GM03348 (cell line): ENCODE measurements at places on chromosomes 11 and 22.
A peak's percentile ranks its signal among the peaks of the same experiment; 100 is the strongest.

DNA sequence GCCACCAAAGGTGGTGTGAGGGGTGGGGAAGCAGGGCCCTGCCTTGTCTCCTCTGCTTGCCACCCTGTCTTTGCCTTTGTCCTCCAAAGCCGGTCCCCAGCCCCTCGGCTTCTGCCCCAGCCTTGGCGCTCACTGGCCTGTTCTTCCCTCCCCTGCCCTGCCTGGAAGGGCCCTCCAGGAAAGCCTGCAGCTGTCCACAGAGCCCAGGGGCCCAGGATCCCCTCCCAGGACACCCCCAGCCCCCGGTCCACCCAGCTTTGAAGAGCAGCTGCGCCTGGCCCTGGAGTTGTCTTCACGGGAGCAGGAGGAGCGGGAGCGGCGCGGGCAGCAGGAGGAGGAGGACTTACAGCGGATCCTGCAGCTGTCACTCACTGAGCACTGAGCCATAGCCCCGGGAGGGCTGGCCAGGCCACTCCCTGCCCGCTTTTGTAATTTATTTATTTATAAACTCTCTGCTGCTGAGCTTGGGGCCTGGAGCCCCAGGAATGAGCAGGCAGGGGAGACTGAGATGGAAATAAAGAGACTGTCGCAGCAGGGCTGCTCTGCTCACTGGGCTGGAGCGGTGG lies 1.3 kb upstream of the SSH3 start:
- peak; percentile 24 for DNase-seq

GRCh38 chr11:20025332-20025840 lies 134.9 kb downstream of the DBX1 start:
- DNase-seq, result no peak

DNA sequence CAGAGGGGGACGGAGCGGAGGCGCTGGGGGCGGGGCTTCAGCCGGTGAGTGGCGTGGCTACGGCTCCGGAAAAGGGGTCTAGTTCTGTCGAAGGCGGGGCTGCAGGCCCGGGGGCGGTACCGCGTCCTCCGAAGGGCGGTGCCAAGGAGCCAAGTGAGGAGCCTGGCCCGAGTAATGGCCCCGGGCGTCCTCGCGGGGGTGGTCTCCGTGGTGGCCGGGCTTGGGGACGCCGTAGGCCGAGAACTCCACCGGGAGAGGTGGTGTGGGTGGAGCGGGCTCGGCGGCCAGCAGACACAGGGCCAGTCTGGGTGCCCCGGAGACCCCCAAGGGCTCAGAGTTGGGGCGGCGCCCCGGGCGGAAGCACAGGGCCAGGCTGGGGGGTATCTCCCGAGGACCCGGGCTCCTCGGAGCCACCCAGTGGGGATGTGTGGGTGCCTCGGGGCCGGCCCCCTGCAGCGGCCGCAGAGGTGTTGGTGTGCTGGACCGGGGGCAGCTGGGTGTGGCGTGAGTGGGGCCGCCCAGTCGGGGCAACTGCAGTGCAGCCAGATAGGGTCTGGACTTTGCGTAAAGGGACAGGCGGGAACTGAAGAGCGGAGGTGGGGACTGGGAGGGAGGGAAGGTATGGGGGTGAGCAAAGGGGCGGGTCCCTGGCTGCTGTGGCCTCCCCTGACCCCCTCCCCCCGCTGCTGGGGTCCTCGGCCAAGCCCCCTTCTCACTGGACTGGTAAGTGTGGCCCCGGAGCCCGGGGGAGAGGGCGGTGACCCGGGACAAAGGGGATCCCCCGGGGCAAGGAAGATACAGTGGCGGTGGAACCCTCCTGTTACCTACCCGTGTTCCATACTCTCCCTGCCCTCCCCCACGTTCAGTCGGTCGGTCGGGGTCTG lies 838 bp downstream of the FKBP2 start:
- peak; percentile 98 for DNase-seq

GRCh38 chr11:35162745-35163144 lies 23.8 kb downstream of the CD44 start:
- DNase-seq, result no peak

DNA sequence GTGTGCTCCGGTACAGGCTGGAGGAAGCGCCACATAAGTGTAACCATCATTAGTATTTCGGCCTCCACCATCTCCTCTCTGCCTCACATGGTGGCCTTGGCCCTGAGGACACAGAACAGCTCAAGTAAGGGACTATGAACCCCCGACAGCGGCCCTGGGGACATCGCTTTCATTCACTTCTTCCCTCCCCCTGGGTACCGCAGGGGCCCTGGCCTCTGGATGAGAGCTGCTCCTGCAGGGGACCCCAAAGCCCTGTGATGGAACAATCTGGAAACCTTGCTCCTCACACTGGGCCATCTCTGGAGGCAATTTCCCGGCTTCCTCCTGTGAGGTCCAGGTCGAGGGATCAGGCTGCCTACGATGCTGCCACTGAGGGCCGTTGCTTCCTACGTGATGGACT lies 565.5 kb downstream of the BRD1 start:
- DNase-seq, result no peak
